Astrocyte of the spinal cord (primary cell): ENCODE measurements at places on chromosomes 5 and 9.

DNA sequence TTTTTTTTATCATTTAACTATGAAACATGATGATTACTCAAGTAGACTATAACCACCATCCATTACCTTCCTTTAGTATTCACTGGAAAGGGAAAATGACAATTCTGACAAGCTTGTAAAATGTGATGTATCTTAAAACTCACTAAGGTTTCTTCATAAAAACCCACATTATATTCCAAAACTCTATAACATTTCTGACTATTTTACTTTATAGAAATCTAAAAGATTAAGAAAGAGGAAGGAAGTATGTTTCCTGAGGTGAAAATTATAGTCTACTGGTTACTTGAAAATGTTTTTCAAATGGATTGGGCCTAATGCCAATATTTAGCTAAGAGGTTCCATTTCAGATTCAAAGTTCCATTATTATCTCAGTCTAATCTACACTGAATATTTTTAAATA is 1982.2 kb upstream of the C9orf72 start:
- peak; percentile 7 for DNase-seq

GRCh38 chr5:103346162-103346748 is 87.7 kb downstream of the MACIR start:
- DNase-seq, result no peak

DNA sequence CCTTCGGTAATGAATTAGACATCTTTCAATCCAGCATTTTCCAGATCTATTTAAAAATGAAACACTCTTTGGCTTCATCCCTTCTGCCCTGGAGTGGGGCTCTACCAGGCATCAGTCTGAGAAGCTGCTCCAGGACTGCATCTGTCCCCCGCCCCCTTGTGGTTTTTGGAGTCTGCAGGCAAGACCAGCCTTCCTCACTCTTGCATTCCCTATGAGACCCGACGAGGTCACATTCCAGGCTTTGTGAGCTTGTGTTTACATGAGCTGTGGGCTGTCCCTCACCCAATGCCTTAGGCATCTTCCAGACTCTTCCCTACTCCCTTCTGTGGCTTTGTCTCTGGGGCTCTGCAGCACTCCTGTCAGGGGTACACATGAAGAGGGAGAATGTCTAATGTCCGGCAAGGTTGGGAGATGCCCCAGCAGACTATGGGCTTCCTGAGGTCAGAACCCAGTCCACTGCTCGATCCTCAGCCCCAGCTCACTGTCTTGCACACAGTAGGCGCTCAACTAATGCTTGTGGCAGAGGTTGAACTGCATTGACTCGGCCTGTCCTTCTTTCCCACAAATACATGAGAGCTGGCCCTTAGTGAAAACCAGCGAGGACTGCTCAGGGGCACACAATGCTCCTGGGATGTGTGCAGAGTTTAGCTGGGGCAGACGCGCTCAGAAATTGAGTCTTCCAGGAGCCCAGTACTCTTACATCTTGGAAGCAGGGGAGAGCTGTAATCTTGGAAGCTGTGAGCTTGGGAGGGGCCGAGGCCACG is 11.7 kb upstream of the GADD45G start:
- peak; percentile 38 for DNase-seq

DNA sequence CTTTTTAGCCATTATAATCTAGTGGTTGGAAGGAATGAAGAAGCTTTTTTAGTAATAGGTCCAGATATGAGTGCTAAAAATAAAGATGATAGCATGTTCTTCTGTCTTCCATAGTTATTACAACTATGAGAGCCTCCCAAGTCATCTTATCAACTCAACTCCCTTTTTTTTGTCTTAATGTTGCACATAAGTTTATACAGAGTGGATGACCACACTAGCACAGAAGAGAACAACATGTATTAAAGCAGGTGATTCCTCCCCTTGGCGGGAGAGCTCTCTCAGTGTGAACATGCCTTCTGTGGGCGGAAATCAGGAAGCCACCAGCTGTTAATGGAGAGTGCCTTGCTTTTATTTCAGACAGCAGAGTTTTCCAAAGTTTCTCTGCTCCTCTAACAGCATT is 40.1 kb upstream of the STX17 start:
- DNase-seq, result peak; percentile 33

DNA sequence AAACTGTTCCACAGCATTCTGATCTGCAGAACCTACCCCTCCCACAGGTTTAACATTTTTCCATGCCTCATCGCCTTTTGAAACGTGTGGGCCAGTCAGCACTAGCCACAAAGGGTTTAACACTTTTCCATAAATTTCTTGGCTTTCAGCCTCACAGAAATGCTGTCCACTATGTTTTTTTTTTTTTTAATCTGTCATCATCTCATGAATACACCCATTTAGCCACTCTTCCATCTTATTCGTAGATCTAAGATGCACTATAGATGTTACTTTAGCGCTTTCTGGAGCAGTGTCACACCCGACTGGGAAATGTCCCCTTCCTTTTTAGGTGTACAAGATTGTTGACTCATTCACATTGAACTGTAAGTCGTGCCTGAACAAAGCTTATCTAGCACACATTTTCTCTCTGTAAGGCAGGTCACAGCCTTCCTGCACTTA is 62.3 kb downstream of the GCNT1 start:
- no peak for DNase-seq

- peak; percentile 31 for DNase-seq
Observed at GRCh38 chr5:131264451-131265099, 722 bp downstream of the CDC42SE2 start.

- no peak for DNase-seq
Observed at GRCh38 chr9:94199776-94200175, 59.3 kb upstream of the ZNF169 start.

DNA sequence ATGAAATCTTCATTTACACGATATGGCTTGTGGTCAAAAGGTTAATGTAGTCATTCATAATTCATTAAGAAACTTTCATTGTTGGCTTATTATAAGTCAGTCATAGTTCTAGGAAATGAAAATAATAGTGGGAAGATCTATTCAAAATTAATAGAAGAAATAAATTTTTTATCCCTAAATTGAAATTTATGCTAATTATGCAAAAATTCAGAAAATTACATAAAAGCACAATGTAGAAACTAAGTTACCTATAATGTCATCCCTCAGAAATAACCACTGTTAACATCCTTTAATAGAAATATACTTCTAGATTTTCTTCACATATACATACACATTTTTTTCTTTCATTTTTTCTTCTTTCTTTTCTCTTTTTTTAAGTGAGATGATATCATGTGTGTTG is 15.9 kb upstream of the JAK2 start:
- no peak for DNase-seq

DNA sequence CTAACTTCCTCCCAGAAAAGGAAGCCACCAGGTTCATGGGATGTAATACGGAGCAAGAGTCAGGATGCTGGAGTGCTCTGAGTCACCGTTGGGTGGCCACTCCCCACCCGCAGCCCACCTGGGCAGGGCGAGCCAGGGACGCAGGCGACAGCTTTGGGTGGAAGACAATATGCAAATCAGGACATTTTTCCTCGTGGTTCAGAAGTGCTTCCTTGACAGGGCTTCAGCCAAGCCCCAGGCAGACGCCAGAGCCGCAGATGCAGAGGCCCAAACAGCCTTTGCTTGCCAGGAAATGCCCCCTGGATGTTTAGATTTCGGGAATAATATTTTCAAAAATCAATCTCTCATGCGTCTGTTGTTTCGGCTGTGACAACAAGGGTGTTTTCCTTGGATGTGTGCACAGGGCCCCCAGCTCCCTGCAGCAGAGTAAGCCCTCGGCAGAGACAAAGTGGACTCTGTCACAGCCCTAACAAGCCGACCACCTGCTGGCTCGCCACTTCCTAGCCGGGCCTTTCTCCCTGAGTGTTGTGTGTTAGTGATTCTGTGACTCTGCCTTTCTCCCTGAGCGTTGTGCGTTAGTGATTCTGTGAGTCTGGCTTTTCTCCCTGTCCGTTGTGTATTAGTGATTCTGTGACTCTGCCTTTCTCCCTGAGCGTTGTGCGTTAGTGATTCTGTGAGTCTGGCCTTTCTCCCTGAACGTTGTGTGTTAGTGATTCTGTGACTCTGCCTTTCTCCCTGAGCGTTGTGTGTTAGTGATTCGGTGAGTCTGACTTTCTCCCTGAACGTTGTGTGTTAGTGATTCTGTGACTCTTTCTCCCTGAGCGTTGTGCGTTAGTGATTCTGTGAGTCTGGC is 11.8 kb upstream of the SLC9A3 start:
- DNase-seq, result no peak

DNA sequence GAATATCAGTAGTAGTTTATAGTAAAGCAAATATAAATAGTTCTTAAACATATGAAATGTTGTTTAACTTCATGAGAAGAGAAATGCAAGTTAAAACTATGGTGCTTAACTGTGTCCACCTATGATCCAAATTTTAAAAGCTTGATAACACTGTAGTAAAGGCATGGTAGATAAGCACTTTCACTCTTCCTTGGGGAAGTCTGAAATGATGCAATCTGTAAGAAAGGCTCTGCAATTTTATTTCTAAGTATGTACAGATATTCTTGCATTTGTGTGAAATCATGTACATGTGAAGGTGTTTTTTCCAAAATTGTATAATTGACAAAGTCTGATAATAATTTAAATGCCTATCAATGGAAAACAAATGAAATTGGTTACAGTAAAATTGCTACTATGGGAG is 66.9 kb downstream of the SYK start:
- no peak for DNase-seq

DNA sequence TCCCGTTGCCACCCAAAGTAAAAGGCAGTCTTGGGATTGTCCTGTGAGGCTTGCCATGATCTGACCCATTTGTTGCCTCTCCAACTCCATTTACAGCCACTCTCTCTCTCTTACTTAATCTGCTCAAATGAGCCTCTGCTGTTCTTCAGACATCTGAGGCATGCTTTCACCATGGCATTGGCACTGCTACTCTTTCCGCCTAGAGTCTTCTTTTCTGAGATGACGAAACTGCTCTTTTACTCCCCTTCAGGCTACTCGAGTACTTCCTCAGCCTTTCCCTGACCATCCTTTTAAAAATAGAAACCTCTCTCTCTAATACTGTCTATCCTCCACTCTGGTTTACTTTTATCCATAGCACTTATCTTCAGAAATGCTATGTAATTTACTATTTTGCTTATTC is 9.0 kb downstream of the FOCAD start:
- DNase-seq, result no peak

GRCh38 chr5:90878549-90879196 is 320.1 kb downstream of the ADGRV1 start:
- peak; percentile 60 for DNase-seq

GRCh38 chr5:125037020-125037419 is 290.6 kb upstream of the ZNF608 start:
- DNase-seq, result no peak

GRCh38 chr9:131382850-131383729 is 10.8 kb upstream of the PRRC2B start:
- peak; percentile 83 for DNase-seq

DNA sequence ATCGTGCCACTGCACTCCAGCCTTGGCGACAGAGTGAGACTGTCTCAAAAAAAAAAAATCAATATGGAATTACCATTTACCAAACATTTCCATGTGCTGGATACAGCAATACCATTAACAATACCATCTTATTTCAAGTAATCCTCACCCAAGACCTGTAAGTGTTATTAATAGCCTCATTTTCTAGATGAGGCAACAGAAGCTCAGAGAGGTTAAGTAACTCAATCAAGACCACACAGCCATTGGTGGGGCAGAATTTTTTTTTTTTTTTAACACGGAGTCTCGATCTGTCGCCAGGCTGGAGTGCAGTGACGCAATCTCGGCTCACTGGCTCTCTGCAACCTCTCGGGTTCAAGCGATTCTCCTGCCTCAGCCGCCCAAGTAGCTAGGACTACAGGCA is 3.6 kb upstream of the FIBCD1 start:
- DNase-seq, result no peak

DNA sequence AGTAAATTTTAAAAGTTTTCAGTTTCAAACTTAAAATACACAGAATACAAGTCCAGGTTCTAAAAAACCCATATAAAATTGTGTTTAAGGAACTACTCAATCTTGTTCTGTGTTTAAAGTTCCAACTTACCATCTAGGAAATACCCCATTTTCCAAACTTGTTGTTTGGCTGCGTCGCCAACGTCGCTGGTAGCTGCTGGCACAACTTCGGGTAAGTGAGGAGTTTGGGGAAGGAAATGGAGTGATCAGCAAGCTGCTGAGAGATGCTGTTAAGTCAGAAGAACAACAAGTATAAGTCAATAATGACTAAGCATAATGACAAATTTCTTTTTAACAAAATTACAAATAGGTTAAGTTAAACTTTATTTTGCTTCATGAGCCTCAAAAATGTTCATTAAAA is 71.3 kb upstream of the RAPGEF6 start:
- DNase-seq, result no peak

GRCh38 chr5:104635227-104635626 is 1072.6 kb upstream of the NUDT12 start:
- DNase-seq, result peak; percentile 65

DNA sequence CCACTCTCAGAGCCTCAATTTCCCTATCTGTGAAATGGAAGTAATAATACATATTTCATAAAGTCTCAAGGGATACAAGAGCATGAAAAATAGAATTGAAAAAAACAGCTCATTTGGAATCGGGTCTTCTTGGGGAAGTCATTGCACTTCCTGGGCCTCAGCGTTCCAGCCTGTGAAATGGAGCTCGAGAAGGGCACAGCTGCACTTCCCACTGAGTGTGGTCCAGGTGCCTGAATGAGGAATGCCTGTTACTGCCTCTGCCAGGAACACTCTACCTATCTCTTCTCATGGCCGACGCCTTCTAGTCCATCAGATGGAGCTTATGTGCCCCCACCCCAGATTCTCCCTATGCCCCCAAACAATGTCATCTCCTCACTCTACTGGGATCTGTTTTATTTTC is 924 bp upstream of the NEURL1B start:
- DNase-seq, result no peak

GRCh38 chr9:16236882-16237281 is 633.6 kb downstream of the BNC2 start:
- DNase-seq, result no peak

DNA sequence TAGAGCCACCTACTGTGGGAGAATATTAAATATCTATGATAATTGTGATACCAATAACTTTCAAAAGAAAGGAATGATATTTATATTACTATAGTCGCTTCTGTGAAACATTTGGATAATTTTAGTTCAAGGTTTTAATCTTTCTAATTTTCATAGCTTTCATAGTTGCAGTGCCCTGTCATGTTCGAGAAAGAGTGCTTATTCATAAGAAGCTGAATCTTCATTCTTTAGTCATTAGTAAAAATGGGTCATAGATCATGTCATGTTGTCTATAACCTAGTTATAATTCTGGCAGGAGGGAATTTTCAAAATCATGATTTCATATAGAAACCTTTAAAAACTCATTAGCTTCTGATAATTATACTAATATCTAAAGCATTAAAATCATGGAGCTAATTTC is 685.6 kb downstream of the CETN3 start:
- DNase-seq, result no peak

DNA sequence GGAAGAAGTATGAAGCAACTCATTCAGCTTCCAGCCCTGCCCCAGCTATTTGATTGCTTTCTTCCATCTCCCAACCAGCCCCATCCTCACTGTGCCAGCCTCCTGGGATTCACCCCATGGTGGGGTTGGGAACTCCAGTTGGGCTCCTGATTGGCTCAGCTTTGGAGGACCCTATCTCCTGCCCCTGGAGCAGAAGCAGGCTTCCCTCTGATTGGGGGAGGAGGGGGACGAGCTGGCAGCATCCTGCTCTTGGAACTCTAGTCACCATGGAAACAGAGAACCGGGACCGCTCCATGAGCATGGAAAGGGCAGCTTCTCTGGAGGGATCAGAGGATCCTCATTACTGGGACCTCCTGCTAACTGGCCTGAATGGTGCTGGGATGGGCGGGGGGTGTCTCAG is 2.6 kb downstream of the SLC6A7 start:
- DNase-seq, result no peak
